ENCODE measurements at places on chromosomes 5 and 9. TPM values are rescaled to one million over a fixed set of nuclear protein-coding genes. Genes with fewer than 3 reads are reported as not detected.

POU5F2 gene
- 2.4 TPM for total RNA-seq

GRCh38 chr5:77881528-77881927 lies 105.4 kb upstream of the TBCA start:
- DNase-seq: no peak

GRCh38 chr5:135900276-135900675 lies 4.6 kb upstream of the IL9 start:
- no peak for DNase-seq

GRCh38 chr5:91022518-91022917 lies 360.6 kb downstream of the ARRDC3 start:
- no peak for DNase-seq

GRCh38 chr5:6979061-6979460 lies 265.8 kb downstream of the TENT4A start:
- no peak for DNase-seq

- no peak for DNase-seq
Measured at GRCh38 chr9:16652582-16652981, 217.9 kb downstream of the BNC2 start.

Data from posterior vena cava (tissue), 2 donors.